Omental fat pad (tissue), 4 donors: ENCODE measurements at places on chromosomes 5 and 9.

GRCh38 chr9:121160025-121160424 lies 41.6 kb downstream of the RAB14 start:
- DNase-seq: no peak

GRCh38 chr5:54317511-54318260 lies 7.3 kb upstream of the ARL15 start:
- no peak for DNase-seq

DNA sequence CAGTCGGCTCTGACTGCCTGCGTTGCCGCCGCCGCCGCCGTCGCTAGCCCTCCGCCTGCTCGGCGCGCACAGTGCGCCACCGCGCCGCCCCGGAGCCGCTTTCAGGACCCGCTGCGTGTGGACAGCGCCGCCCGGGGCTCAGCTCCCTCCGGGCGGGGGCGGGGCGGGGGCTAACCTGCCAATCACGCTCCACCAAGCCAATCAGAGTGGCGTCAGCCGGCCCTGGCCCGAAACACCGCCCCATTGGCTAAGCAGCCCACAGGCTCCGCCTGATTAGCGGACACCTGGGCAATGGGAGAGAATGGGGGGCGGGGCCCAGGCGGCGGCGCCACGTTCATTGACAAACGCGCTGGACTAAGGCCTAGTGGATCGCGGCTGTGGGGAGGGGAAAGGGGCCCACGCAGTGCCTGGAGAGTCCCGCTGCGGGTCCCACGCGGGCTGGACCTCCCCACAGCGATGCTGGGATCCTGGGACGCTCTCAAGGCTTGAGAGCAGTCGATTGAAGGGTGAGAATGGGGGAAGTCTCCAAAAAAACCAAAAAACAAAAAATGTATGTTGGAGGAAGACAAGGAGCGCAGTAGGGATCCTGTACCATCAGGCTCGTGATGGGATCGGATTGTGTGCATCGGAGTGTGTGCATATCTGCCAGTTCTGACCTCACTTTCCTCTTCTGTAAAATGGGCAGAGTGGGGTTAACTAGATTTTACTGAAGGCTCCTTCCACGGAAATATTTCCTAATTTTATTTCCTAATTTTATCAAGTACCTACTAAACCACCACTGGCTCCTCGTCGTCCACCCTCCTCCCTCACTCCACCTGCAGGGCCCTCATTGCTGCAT lies 6.3 kb downstream of the PAX5 start:
- DNase-seq: peak; percentile 66

DNA sequence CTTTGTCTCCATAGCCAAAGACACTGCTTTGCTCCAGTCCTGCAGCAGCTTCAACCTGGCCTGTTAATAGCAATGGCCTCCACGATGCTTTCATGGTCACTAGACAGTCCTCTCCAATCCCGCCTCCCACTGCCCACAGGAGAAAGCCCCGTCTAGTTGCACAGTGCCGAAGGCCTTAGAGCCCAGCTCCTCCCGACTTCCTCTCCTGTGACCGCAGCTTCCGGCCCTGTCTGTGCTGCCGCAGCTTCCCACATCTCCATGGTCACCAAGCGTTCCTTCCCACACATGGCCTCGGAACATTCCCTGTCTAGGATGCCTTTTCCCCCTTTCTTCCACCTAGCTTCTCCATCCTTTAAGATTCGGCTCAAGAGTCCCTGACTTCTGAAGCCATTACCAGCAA lies 23.4 kb downstream of the PCA3 start:
- DNase-seq: no peak

DNA sequence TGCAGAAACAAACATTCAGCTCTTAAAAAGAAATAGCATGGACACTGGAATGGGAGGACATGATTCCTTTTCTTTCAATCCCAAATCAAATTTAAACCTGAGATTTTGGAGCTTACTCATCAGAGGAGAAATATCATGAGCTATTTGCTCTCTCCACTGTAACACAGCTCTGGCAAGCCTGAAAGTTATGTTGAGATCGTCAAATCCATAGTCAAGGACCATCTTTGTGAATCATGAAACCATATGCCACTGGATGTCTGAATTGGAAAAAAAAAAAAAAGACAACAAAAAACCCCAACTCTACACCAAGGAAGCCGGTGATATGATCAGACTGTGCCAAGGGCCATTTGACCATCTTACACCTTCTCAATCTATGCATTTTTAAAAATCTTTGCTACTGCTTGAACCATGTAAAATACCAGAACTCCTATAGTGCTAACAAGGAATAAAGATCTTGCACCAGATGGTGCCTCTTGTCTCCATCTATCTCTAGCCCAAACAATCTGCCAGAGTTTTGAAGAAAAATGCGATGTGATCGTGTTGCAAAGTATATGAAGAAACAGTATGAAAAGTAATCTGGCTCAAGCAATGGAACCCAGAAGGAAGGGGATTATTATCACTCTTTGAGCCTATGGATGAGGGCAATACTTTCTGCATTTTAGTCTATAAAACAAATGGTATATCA lies 138.1 kb upstream of the MEF2C start:
- DNase-seq: no peak

- DNase-seq: no peak
Observed at GRCh38 chr5:40385544-40385943, 294.2 kb upstream of the PTGER4 start.

DNA sequence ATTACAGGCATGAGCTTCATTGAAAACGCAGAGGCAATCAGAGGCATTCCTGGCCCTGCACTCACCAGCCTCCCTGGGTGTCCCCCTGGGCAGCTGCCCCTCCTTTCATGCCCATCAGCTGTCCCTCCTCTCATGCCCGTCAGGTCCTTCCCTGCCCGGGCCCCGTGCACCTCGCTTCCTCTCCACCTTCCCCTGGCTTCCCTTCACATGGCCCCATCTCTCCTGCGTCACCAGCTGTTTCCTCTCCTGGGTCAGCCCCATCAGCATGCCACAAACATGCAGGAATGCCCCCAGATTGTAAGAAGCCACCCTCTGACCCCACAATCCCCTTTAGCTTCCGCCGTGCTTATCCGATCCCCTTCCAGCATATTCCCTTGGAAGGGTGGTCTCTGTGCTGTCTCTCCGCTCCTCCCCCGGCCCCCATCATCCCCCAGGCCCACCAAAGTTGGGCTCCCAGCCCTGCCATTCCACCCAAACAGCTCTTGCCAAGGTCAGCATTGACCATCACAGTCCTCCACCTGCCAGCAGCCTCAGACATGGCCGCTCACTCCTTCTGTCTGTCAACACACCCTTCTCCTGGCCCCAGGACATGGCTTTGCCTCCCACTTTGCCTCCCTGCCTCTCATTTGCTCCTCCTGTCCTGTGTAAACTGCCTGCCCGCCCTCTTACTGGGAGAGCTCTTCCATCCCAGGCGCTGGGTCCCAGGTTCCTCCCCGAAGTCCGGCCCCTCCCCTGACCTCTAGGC lies 98.6 kb upstream of the IER5L start:
- DNase-seq: no peak

GRCh38 chr5:122683631-122684030 lies 91.2 kb upstream of the SNX2 start:
- DNase-seq: no peak

- no peak for DNase-seq
Observed at GRCh38 chr9:69593301-69593700, 78.9 kb downstream of the APBA1 start.

GRCh38 chr5:89055695-89056085 lies 172.7 kb upstream of the MEF2C start:
- DNase-seq: no peak

- DNase-seq: no peak
Observed at GRCh38 chr5:34930462-34930844, 1.1 kb downstream of the DNAJC21 start.

DNA sequence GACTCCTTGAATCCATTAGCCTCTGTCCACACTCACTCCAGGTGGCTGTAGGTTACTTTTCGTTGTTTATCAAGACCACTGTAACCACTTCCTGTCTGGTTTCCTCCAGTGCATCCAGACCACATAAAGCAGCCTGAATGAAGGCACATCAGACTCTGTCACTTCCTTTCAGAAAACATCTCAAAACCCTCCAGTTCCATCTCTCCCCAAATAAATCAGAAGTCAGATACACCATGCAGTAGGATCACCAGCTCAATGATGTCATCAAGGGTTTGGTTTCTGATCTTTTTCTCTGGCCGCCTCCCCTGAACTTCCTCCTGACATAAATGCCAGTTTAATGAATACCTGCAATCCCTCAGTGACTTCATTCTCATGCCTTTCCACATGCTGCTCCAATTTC lies 161.2 kb downstream of the ZNF462 start:
- no peak for DNase-seq

- no peak for DNase-seq
Observed at GRCh38 chr9:14350754-14351153, 36.8 kb upstream of the NFIB start.
